ENCODE measurements at places on chromosomes 13 and 19.

GRCh38 chr19:1019980-1020867 lies 699 bp downstream of the TMEM259 start:
- DNase-seq: no peak

GRCh38 chr19:47573071-47574026 lies at the start of gene ZNF541:
Gene ZNF541, minus strand, starts transcription at chr19:47573148. Its CDS starts 17,292 bp downstream, at chr19:47555856.
- peak; percentile 79 for DNase-seq

GRCh38 chr13:48108106-48108505 lies 13.2 kb upstream of the MED4 start:
- DNase-seq: no peak

- DNase-seq: peak; percentile 84
Measured at GRCh38 chr19:510606-511100, 3.4 kb downstream of the TPGS1 start.

DNA sequence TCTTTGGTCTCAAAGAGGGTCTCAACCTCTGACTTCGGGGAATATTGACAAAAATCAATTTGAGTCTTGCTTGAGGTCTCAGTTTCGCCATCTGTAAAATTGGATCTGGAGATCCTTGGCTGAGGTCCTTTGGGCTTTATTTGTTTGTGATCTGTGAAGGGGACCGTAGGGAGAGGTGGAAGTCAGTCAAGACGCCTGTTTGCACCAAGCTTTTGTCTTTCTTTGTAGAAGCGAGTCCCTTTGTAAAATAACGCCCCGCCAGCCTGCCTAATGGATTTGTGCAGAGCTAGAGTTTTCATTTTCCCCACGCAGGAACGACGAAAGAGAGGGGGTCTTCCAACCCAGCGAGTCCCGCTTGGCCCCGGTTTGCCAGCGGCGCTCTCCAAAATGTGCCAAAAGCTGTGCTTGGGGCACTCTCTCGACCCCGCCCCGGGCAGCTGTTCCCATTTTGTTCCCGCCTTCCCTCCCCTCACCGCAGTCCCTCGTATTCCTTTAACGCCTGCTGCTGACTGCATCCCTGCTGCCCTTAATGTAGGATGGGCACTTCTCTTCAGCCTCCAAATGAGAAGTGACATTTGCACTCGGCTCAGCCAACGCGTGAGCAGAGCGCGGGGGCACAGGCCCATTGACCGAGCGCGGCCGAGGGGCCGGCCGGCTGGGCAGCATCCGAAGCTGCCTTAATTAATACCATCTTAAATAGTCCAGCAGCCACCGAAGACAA lies 13.0 kb downstream of the ZIC5 start:
- DNase-seq: no peak

DNA sequence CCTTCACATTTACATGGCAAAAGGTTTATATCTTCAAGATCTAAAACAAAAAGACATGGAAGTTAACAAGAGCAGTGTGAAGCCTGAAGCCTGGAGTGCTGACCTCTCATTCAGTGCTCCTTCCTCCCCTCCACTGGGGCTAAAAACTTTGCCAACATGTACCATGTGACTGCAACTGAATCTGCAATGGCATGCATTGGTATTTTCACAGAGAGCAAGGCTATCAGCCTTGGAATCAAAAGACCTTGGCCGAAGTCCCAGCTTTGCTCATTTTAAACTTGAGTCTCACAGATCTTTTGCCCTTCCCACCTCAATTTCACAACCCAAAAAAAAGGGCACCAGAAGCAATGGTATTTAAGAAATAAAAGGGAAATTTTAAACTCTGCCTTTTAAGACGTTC lies 325.1 kb downstream of the DCT start:
- DNase-seq: no peak

- no peak for DNase-seq
Measured at GRCh38 chr13:31903111-31903815, 128.3 kb upstream of the FRY start.

DNA sequence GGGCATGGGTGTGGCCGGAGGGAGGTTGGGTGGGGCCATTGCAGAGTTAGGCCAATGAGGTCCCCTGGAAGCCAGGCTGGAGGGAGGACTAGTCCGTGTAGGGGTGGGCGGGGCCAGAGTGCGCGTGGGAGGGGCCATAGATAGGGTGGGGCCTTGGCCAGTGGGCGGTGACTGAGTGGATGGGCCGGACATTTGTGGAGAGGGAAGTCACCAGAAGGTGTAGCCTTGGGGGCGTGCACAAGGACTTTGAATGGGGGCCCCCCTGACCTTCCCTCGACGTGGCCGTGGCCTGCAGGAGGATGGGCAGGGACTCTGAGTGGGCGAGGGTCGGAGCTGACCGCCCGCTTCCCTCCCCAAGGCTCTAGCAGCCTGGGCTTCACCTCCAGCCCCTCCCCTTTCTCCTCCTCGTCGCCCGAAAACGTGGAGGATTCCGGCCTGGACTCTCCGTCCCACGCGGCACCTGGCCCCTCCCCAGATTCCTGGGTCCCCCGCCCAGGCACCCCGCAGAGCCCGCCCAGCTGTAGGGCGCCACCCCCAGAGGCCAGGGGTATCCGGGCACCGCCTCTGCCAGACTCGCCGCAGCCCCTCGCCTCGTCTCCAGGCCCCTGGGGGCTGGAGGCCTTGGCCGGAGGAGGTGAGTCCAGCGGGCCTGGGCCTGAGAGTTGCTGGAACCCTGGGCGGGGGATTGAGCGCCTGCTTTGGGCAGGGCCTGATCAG lies 16.5 kb upstream of the B3GNT3 start:
- DNase-seq: no peak

GRCh38 chr13:100680131-100680530 lies 5.5 kb upstream of the TMTC4 start:
- DNase-seq: no peak

- DNase-seq: no peak
Measured at GRCh38 chr19:27779954-27780353, 1433.0 kb downstream of the UQCRFS1 start.

- no peak for DNase-seq
Measured at GRCh38 chr13:77831866-77832265, 86.8 kb downstream of the EDNRB start.

- DNase-seq: no peak
Measured at GRCh38 chr13:100330662-100331061, 241.8 kb downstream of the PCCA start.

DNA sequence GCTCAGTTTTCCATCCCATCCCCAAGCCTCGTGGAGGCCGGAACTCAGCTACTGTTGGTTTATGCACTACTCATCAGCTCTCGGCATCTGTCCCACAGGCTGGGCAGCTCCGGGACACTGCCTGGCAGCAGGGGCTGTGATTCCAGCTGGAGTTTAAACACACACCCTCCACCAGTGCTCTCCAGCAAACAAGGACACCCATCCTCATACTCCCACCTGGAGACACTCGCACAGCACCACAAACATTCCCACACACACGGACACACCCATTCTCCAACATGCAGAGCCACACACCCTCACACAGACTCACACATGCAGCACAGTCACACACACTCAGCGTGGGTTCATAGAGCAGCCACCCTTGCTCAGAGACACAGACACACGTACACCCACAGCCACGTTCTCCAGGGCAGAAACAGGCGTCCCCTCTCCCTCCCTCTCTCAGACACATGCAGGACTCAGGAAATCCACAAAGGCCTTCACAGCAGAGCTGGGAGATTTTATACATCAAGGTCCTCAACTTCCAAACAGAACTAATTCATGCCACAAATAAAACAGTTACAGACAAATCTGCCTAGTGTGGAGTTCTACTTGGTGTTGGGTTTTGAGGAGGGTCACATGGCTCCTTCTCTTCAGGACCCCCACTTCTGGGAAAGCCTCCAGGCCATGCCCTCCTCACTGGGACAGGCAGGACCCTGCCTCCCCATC lies 785.4 kb downstream of the UQCRFS1 start:
- DNase-seq: no peak

- DNase-seq: no peak
Measured at GRCh38 chr13:96743296-96744089, 250.8 kb downstream of the OXGR1 start.

DNA sequence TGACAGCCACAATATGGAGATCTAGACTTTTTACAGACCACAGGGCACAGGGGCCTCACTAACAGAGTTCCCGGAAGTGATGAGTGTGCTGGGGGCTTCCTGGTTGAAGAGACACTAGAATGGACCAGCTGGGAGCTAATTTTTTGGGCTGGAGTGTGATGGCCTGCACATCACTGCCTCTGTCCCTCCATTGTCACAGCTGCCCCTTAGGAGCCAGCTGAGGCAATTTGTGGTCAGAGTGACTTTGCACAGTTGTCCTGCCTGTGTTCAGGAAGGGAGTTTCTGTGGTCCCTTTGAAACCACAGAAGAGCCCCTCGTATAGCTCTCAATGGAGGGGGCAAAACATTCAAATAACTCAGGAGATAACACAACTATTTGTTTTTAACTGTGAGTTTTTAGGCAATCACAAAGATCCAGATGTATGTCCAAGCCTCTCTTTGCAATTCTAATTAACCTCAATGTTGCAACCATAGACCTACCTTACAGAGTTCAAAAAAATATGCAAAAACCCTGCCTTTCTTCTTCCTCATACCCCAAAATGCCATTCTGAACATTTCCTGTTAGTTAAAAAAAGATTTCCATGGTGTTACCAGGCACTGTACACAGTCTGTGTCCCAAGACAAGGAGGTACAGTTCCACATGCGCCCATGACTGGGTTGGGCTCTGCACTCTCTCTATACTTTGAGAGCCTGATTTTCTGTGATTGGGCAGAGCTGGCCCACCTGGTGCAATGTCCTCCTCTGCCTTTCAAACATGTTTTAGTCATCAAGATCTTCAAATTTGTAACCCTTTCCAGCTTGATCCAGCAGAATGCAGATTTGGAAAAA lies 2.4 kb downstream of the ALOX5AP start:
- no peak for DNase-seq

DNA sequence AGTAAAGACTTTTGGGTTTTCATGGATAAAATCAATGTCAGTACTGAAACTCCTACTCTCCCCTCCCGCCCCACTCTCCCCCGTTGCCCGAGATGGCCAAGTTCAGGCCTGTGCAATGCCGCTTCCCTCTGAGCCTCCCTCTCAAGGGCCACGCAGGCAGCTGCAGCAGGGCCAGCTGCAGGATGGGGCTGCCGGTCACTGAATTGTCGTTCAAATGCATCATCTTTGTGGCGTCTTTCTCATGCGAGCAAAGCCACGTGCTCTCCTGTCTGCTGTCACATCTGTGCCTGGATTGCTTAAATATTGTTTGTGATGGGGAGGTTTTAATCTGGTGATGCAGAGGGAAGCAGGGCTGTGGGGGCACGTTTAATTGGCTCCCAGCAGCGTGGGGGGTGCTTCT lies 26.6 kb downstream of the SHISA2 start:
- no peak for DNase-seq

- DNase-seq: no peak
Measured at GRCh38 chr19:57437931-57438330, 2.8 kb downstream of the ZNF749 start.

- DNase-seq: no peak
Measured at GRCh38 chr13:20491926-20492435, 33.7 kb downstream of the CRYL1 start.

DNA sequence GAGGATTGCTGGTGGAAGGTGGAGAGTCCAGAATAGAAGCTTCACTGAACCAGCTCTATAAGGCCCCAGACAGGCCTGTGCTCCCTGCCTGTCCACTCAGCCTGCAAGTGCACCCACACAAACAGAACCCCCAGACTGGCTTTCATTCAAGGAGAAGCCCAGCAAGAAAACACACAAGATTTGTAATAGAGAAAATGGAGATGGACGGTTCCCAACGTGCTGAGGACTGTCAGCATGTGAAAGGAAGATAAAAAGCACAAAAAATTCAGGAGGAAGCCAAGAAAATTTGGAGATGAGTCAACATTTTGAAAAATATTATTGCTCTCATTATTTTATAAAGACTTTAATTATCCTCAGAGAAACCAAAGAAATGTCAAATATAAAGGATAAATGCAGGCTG lies 218.2 kb upstream of the SLC10A2 start:
- no peak for DNase-seq

GRCh38 chr19:18762125-18763023 lies 28.7 kb downstream of the COMP start:
- DNase-seq: no peak

GRCh38 chr13:41614671-41615527 lies 157.5 kb downstream of the RGCC start:
- no peak for DNase-seq

DNA sequence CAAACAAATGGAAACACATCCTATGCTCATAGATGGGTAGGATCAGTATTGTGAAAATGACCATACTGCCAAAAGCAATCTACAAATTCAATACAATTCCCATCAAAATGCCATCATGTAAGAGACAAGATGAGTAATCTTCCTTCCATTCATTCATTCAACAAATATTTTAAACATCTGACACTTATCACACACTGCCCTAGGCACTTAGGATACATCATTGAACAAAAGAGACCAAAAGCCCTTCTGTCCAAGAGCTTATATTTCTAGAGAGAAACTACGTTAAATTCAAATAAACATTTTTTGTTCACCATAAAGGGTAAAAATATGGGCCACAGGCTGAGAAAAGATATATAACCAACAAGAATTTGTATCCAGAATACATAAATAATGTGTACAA lies 20.5 kb upstream of the LHFPL6 start:
- DNase-seq: no peak

- peak; percentile 50 for DNase-seq
Measured at GRCh38 chr19:6737873-6738786, 750 bp upstream of the GPR108 start.

DNA sequence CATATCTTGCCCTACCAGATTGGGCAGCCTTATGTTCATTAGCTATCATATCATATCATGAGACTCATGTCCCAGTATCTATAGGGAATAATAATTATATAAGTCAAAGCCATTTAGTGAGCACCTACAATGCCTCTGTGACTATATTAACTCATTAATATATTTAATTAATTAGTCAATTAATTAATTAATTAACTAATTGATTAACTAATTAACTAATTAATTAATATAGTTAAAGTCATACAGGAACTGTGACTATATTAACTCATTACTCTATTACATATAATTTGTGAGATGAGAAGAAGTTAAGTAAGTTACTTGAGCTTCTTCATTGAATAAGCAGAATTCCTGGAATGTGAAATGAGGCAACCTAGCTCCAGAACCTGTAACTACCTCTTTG lies 588.3 kb upstream of the SLITRK1 start:
- no peak for DNase-seq

DNA sequence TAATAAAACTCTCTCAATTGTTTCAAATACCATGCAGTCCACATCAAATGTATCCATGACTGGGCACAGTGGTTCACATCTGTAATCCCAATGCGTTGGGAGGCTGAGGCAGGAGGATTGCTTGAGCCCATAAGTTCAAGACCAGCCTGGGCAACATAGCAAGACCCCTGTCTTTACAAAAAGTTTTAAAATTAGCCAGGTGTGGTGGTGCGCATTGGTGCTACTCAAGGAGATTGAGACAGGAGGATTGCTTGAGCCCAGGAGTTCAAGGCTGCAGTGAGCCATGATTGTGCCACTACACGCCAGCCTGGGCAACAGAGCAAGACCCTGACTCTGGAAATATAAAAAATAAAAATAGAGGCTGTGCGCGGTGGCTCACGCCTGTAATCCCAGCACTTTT lies 5.0 kb downstream of the CLIP3 start:
- DNase-seq: no peak

DNA sequence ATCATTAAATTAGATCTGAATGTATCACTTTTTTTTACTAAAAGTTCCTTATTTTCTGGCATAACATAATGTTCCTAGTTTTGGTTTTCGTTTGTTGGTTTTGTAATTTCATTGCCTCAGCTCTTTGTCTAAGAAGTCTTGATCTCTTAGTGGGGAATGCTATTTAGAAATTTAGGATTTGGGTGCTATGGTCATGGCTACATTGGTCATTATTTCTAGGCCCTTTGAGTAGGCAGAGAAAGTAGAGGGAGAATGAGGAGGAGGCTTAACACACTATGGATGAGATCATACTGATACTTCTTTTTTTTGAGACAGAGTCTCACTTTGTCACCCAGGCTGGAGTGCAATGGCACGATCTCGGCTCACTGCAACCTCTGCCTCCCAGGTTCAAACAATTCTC lies 41.8 kb downstream of the PIBF1 start:
- DNase-seq: no peak

All from activated CD8-positive, alpha-beta memory T cell treated with anti-CD3 and anti-CD28 coated beads for 4 hours (primary cell).